GM10248 (cell line): ENCODE measurements at places on chromosomes 1 and 21.

DNA sequence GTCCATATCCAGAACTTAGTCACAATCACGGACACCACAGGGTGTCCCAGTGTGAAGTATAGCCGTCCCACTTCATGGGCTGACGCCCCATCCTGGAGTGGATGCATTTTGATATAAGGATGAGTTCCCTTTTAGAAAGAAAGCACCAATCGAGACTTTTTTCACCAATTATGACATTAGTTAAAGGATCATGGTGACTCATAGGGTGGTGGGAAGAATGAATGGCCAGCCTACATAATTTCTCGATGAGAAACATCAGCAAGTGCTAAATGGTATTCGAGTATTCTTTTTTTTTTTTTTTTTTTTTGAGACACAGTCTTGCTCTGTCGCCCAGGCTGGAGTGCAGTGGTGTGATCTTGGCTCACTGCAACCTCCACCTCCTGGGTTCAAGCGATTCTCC, 38.5 kb upstream of the USP1 start:
- no peak for DNase-seq

DNA sequence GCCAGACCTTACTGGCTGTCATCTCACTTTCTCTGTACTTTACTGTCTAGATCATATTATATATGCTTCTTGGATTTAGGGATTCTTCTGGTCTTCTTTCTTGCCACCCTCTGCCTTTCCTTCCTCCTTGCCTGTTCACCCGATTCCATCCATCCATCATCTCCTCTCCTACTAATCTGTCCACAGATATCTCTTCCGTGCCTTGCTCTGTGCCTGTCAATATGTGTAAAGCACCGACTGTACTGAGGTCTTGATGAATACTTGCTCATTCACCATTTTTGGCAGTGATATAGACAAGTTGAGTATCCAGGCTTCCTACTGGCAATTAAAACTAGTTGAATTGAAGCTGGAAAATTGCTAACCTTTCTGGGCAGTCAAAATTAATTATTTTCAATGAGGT, 8.1 kb downstream of the FMN2 start:
- no peak for DNase-seq

GRCh38 chr1:31792541-31792940, 23.3 kb downstream of the SPOCD1 start:
- no peak for DNase-seq

GRCh38 chr1:187819086-187819485, 990.3 kb downstream of the PLA2G4A start:
- DNase-seq, result no peak

DNA sequence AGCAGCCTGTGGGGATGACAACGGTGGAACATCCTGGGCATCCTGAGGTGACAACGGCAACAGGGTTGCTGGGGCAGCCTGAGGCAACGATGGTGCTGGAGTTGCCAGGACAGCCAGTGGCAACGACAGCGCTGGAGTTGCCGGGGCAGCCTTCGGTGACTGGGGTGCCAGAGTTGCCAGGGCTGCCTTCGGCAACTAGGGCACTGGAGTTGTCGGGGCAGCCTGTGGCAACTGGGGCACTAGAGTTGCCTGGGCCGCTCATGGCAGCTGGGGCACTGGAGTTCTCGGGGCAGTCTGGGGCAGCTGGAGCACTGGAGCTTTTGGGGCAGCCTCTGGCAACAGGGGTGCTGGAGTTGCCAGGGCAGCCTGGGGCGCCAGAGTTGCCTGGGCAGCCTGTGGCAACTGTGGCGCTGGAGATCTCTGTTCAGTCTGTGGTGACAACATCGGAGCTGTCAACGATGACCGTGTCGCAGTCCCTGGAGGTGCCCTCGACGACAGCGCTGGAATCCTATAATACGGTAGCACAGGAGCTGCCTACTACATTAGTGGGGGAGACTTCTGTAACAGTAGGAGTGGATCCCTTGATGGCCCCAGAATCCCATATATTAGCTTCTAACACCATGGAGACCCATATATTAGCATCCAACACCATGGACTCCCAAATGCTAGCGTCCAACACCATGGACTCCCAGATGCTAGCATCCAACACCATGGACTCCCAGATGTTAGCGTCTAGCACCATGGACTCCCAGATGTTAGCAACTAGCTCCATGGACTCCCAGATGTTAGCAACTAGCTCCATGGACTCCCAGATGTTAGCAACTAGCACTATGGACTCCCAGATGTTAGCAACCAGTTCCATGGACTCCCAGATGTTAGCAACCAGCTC, 8.2 kb downstream of the SON start:
- no peak for DNase-seq

DNA sequence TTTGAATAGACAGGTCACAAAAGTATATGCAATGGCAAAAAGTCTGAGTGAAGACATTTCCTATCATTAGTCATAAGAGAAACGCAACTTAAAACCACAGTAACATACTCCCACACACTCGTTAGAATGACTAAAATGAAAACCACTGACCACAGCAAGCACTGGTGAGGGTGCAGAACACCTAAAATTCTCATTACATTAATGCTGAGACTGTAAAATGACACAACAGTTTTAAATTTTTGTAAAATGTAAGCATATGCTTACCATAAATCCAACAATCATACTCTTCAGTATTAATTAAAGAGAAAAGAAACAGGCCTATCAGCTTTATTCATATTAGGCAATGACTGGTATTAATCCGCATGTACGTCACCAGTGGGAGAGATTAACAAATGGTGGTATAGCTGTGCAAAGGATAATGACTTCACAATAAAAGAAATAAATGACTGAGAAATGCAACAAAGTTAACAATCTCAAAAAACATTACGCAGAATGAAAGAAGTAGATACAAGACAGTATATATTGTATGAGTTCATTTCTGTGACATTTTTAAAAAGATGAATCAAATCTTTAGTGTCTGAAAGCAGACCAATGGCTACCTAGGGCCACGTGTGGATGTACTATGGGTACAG, 253.5 kb downstream of the AKT3 start:
- peak; percentile 48 for DNase-seq

DNA sequence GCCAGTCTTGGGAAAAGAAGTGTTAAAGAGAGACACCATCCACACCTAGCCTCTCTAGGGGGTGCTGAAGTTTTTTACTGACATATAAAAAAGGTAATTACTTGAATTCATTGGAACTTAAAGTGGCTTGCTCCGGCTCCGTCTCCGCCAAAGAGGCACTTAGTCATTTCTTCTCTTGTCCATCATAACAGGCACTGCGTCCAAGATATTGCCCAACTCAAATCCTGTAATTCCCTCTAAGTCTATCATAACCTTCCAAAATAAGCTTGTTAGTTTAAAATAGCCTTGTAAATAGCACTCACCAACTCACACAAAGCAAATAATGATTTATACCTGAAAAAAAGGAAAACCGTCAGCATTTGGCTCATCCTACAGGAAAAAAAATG, 160.5 kb downstream of the ZBTB18 start:
- no peak for DNase-seq

GRCh38 chr1:50973875-50974617, 4.0 kb downstream of the CDKN2C start:
- DNase-seq, result no peak

- DNase-seq, result no peak
Measured at GRCh38 chr1:106876384-106876783, 180.1 kb upstream of the PRMT6 start.

GRCh38 chr1:84851839-84852238, 41.2 kb downstream of the LPAR3 start:
- no peak for DNase-seq

- no peak for DNase-seq
Measured at GRCh38 chr1:20143734-20144565, 4.8 kb downstream of the PLA2G2F start.
